WERI-Rb-1 (cell line): ENCODE measurements at places on chromosomes 11 and 22.

DNA sequence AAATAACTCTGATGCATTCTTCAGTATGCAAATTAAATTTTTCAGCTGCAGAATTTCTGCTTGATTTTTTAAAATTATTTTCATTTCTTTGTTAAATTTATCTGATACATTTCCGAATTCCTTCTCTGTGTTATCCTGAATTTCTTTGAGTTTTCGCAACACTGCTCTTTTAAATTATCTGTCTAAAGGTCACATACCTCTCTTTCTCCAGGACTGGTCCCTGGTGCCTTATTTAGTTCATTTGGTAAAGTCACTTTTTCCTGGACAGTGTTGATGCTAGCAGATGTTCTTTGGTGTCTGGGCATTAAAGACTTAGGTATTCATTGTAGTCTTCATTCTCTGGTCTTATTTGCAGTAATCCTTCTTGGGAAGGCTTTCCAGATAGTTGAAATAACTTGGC is 577.4 kb upstream of the LUZP2 start:
- no peak for DNase-seq

GRCh38 chr11:119125821-119126220 is 4.4 kb downstream of the HINFP start:
- no peak for DNase-seq

DNA sequence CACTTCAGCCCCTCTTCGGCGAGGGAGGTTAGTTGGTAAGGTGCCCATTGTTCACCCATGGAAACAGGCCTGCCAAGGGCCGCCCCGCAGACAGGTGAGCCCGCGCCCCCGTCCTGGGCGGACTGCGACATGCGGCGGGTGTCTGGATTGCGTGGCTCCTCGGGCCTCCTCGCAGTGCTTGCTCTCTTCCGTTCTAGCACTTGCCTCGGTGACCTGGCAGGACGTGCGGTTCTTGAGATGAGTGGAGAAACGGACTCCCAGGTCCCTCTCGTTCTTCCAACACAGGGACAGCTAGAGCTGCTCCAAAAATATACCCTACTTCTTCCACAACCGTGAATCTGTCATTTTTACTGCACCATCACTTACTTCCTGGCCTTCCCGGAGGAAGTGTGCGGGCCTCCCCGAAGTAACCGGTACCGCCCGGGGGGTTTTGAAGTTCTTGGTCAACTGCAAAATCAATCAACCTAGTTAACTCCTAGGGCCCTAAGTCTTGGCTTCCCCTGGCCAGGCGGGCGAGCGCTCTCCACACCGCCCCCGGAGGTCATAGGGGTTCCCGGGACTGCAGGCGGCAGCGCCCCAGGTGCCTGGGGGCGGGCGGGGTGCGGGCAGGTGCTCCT is 745 bp upstream of the ZBTB44 start:
- DNase-seq: no peak

- no peak for DNase-seq
Observed at GRCh38 chr11:75155570-75156422, 4.9 kb downstream of the SLCO2B1 start.

DNA sequence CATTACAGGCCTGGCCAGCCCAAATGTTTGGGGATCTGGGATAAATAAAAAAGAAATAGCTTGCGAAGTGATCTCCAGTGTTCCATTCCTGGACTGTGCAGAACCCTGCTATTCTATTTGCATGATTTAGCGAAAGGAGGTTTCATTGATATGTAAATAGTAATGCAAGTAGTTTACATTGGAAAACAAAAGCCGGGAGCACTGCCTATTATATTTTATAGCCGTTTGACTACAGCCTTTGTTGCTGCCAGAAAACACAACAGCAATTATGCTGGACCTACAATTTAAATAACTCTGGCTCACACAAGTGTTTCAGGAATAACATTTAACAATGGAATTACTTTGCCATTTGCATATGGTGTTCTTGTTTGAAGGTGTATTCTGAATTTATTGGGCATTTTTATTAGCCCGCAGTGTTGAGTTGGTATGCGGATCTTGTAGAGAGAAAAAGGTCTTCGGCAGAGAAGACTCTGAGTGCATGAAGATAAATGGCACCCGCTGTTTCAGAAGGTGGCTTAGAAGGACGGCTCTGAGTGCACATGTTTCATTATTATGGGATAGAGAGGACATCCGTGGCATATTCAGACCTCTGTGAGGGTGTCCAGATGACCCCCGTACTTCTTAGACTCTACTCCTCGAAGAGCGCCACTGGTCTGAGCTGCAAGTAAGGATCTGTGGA is 315.0 kb downstream of the BRD1 start:
- DNase-seq: no peak

- no peak for DNase-seq
Observed at GRCh38 chr11:72350752-72351151, 83.6 kb downstream of the CLPB start.

GRCh38 chr11:86955361-86956120 is at the start of gene FZD4:
Gene FZD4, minus strand, starts transcription at chr11:86955395. Its CDS starts 310 bp downstream, at chr11:86955085.
- peak; percentile 90 for DNase-seq

- DNase-seq: no peak
Observed at GRCh38 chr22:43442386-43443151, 30.8 kb downstream of the MPPED1 start.

GRCh38 chr11:80849253-80849652 is 1408.4 kb upstream of the TENM4 start:
- no peak for DNase-seq

- DNase-seq: no peak
Observed at GRCh38 chr11:84089072-84090057, 803.2 kb upstream of the CCDC90B start.

GRCh38 chr22:24409707-24410106 is 17.7 kb upstream of the ADORA2A start:
- no peak for DNase-seq

GRCh38 chr22:37126882-37127281 is 17.4 kb upstream of the TMPRSS6 start:
- peak; percentile 47 for DNase-seq

- no peak for DNase-seq
Observed at GRCh38 chr11:64772303-64773018, 5.9 kb downstream of the SF1 start.

DNA sequence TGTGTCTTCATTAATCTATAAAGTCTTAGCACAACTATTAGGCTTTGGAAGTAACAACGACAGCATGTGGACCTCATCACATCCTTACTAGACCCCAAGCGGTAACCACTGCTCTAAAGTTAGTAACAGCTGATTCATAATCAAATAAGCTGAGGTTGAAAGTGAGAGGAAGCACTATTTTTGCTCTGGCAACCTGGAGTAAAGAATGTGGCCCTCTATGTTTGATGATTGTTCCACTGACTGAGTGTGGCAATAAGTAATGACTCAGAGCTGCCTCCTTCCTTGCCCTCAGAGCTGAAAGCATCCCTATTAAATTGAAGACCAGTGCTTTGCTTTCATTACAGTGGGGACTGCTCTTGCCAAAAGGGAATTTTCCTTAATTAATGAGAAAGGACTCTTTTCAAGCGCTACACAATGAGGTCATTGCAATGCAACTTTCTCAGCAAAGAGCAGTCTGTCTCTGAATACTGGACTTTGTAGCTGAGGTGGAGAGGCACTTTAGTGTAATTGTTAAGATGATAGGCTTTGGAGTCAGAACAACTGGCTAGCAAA is 906.1 kb upstream of the RAG2 start:
- no peak for DNase-seq

- DNase-seq: no peak
Observed at GRCh38 chr22:49540084-49540912, 287.4 kb downstream of the BRD1 start.

DNA sequence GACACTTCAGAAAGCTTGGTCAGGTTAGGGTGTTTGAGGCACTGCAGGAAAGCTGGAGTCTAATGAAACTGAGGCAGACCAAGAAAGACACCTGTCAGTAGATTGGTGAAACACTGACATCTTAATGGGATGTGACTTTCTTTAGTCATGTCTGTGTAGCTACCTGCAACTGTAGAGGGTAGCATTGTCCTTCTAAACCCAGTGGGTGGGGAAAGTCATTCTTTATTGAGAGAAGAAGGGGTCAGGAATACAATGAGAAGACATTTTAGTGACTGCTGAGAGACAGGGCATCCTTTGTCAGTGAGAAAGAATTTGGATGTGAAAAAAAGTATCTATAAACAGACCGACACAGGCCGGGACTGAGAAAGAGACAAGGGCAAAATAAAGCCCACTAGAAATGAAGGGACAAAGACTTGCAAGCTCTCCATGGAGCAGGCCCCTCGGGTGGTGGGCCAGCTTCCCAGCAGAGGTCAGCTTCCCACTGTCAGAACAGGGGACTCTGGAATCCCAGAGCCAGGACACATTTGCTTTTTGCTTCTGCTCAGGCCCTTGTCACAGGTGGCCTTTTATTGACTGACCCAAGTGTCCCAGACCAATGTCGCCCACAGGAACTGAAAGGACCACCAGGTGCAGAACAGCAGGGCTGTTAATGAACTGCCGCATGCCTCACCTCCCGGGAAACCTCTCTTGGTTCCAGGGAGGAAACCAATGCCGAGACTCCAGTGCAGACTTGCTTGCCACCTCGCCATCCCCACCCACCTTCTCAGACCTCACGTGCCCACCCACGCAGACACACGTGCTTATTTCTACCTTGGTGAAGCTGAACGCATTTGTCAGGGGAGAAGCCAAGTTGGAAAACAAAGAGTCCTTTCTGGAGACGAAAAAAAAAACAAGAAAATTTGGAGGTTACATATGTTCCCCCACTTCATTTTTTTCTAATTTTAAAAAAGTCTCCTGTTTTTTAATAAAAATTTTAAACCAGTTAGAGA is 212.8 kb downstream of the TENM4 start:
- DNase-seq: no peak

DNA sequence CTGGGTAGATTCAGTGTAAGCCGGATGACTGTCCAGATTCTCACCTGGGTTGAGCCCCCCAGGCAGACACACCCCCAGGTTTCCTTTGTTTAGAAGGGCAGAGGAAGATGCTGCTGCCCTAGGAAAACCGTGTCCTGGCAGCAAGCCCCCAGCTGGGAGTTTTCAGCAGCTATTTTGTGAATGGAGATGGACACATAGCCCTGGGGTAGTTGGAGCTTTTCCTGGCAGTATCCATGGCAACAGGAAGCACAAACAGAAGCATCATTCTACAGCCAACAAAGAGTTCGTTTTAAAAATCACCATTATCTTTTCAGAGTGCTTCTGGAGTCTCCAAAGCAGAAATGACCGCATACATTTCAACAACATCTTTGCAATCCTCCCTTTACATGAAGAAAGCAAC is 245.5 kb downstream of the BRD1 start:
- DNase-seq: no peak

DNA sequence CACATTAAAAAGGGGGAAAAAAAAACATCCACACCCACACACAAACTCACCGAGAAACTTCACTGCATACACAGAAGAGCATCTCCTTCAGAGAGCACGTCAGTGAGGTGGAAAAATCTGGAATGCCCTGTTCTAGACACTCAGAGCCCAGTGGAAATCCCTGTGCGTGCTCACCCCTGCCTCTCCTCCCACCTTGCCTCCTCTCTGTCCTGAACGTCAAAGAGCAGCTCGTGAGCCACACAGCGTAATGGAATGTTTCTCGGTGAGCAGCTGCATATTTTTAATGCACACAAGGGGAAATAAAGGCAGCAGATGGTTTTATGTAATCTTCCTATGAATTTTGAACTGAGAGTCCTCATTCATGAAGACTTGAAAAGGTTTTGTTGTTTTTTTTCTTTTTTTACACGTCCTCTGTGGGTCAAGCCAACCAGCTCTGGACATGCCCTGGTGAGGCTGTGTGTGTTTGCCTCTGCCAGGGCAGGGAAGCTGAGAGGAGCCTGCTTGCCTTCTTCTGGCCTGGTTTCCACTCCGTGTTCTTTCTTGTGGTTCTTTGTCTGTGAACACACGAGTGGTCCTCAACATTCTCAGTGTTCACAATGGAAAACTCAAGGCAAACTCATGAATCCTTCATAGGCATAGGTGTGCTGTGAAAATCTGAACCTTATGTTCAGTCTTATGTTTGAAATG is 219.2 kb downstream of the TENM4 start:
- DNase-seq: no peak

- DNase-seq: peak; percentile 10
Observed at GRCh38 chr11:67301313-67301921, 1.9 kb upstream of the SSH3 start.

GRCh38 chr11:128297091-128297651 is 290.2 kb downstream of the ETS1 start:
- DNase-seq: no peak

DNA sequence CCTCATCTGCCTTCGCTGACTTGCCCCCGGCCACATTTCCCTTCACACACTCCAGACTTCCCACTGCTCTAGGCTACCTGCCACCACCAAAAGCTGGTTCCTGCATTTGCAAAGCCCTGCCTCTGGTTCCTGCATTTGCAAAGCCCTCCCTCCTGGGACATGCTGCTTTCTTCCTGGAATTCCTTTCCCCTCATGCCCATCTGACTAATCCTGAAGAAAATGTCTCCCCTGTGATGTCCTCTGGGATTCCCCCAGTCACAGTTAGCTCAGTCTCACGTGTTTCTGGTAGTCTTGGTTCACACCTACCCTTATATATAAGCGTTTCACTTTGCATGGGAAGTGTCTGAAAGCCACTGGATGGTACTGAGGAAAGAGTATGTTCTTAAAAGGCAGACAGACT is 206.9 kb downstream of the DBX1 start:
- DNase-seq: peak; percentile 26

DNA sequence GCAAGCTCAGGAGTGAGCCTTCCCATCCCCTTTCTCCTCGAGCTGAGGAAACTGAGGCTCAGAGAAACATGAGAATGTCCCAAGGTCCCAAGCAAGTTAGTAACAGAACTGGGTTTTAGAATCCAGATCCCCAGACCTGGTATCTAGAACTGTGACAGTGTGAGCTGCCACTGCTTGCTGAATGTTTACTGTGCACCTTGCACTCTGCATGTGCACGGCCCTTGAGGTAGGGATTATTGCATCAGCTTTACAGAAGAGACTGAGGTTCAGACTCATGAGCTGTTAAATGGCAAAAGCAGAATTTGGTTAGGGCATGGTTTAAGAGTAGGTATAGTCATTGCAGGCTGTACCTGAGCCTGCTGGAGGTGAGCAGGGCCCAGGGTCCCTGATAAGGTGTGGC is 3.8 kb upstream of the MPPED1 start:
- DNase-seq: no peak
